ENCODE measurements at places on chromosomes 16 and 17.

- DNase-seq: no peak
Observed at GRCh38 chr17:68693466-68693865, 92.3 kb upstream of the FAM20A start.

GRCh38 chr16:82773018-82773417 lies 146.2 kb downstream of the CDH13 start:
- DNase-seq: no peak

- DNase-seq: no peak
Observed at GRCh38 chr17:1920948-1921351, 91.1 kb downstream of the RPA1 start.

DNA sequence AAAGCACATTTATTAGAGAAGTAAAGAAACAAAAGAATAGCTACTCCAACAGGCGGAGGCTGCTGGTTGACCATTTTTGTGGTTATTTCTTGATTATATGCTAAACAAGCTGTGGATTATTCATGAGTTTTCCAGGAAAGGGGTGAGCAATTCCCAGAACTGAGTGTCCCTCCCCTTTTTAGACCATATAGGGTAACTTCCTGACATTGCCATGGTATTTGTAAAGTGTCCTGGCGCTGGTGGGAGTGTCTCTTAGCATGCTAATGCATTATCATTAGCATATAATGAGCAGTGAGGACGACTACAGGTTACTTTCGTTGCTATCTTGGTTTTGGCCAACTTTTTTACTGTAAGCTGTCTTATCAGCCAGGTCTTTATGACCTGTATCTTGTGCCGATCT lies 12.2 kb upstream of the HS3ST4 start:
- DNase-seq: no peak

DNA sequence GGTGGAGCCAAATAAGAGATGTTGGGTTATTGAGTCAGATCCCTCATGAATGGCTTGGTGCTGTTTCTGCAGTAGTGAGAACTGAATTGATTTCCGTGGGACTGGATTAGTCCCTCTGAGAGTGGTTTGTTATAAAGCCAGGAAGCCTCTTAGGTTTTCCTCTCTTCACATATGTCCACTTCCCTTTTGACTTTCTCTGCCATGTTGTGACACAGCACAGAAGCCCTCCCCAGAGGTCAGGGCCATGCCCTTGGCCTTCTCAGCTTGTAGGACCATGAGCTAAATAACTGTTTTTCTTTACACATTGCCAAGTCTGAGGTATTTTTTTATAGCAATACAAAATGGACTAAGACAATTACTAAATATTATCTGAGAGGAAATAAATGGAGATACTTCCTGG lies 10.3 kb upstream of the HAPSTR1 start:
- DNase-seq: no peak
